ENCODE measurements at places on chromosomes 12 and 14. TPM values are rescaled to one million over a fixed set of nuclear protein-coding genes. Genes with fewer than 3 reads are reported as not detected.

Gene TAS2R43
- total RNA-seq: 1.9 TPM

Gene RIN3
- total RNA-seq: 14.1 TPM

Gene IQSEC3
- total RNA-seq: 0.39 TPM

- ATAC-seq: no peak
These were observed 164.9 kb downstream of the DYRK2 start for GRCh38 chr12:67813456-67813904.

GRCh38 chr12:29782285-29782870, 1.4 kb downstream of the TMTC1 start:
- ATAC-seq: peak; percentile 12

Data from activated T-helper 17 cell treated with anti-CD3 and anti-CD28 coated beads, Interleukin-2, amount 50 U/mL, for 72 hours (primary cell).